ENCODE measurements at places on chromosomes 7 and 10. TPM values are rescaled to one million over a fixed set of nuclear protein-coding genes. Genes with fewer than 3 reads are reported as not detected.

ARMC3 gene
- not detected for total RNA-seq

DNA sequence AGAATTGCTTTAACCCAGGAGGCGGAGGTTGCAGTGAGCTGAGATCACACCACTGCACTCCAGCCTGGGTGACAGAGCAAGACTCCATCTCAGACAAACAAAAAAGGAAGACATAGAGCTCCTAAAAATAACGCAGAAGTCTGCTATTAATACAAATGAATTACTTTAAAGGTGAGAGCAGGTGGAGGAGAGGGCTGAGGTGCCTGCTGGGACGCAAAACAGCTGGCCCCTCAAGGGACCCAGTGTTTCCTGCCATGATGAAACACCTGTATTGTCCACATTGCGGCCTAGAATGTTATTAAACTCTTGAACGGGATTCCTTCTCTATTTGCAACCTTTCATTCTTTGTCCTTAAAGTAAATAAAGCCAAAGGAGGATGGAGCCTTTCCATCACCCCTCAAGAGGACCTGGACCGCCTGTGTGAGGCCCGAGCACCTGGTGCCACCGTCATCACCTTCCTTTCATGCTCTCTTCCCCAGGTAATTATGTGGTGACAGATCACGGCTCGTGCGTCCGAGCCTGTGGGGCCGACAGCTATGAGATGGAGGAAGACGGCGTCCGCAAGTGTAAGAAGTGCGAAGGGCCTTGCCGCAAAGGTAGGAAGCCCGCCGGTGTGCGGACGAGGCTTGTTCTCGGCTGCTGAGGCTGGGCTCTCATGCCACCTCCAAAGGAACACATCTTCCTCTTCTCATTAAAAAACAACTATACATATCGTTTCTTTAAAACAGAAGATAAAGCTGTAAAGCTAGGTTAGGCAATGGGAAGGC lies 136.7 kb downstream of the EGFR start:
- no peak for DNase-seq

DNA sequence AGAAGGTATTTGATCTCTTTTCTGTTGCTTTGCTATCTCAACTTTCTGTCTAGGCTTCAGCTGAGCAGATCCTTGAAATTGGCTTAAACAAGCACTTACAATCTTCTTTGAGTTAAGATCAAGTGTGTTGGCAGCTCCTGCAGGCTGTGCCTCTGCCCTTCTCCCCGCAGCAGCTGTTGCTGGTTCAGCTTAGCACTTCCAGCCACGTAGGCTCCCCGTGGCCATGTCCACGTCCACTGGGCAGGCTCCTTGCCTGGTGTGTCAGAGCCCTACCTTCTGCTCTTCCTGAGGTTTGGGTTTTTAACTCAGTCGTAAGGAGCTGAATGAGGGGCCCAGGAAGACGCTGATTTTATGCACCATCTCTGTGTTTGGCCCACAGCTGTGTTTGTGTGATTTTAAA lies 47.2 kb downstream of the CAMK1D start:
- no peak for DNase-seq

GRCh38 chr10:101492205-101492604 lies 95.9 kb downstream of the POLL start:
- no peak for DNase-seq

- no peak for DNase-seq
These were observed 7.8 kb downstream of the NODAL start for GRCh38 chr10:70433581-70434280.

PLAC9 gene
- total RNA-seq: not detected

OR2F2 gene
- not detected for total RNA-seq

DNA sequence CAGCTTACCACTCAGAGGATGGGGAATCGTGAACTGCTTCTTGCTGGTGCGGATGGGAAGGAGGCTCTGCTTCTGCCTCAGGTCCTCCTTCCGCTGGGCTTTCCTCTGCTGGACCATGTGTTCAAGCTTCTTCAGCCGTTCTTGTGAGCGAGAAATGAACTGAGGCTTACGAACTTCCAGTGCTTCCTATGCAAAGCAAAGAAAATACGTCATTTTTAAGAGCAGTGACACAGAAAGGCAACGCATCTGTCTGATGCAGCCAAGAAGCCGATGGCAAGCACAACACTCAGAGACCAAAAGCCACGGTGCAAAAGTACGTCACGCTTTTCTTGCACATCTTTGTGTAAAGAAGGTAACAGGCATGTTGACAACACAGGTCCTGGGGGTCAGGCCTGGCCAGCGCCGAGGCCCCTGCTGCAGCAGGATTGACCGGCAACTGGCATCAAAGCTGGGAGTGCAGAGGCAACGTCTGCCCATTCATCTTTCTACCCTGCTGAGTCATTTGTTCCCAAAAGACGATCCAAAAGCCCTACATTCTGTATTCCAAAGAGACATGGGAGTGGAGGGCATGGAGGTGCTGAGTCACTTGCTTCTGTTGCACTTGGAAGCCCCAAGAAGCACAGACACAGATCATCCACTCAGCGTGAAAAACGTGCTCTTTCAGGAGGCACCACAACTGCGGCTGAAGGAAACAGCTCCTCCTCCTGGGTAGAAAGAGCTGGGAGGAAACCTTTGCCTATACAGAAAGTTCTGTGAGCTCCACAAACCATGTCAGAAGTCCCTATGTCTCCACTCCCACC lies 71.0 kb upstream of the ADAM12 start:
- peak; percentile 96 for DNase-seq

TRPV5 gene
- total RNA-seq: not detected

DNA sequence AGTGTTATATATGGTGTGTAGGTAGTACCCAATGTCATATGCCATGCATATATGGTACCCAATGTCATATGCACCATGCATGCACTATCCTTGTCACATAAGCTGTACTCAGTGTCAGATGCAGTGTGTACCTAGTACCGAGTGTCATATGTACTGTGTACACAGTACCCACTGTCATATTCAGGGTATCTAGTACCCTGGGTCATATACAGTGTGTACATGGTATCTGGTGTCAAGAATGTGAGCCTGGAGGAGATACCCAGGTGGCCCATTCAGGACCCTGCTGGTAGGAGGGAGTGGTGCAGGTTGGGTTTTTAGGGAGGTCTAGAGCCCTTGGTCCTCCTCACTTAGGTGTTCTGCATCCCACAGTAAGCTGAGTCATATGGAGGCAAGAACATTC lies 1.8 kb downstream of the ZMYND11 start:
- peak; percentile 35 for DNase-seq

RGS10 gene
- total RNA-seq: 32.4 TPM
